ENCODE measurements at places on chromosomes 1 and 21. TPM values are rescaled to one million over a fixed set of nuclear protein-coding genes. Genes with fewer than 3 reads are reported as not detected.
A peak's percentile ranks its signal among the peaks of the same experiment; 100 is the strongest.

- DNase-seq, result no peak
Observed at GRCh38 chr1:228289239-228289849, 81.5 kb downstream of the OBSCN start.

- no peak for DNase-seq
Observed at GRCh38 chr1:220484135-220484534, 43.8 kb upstream of the MARK1 start.

DNA sequence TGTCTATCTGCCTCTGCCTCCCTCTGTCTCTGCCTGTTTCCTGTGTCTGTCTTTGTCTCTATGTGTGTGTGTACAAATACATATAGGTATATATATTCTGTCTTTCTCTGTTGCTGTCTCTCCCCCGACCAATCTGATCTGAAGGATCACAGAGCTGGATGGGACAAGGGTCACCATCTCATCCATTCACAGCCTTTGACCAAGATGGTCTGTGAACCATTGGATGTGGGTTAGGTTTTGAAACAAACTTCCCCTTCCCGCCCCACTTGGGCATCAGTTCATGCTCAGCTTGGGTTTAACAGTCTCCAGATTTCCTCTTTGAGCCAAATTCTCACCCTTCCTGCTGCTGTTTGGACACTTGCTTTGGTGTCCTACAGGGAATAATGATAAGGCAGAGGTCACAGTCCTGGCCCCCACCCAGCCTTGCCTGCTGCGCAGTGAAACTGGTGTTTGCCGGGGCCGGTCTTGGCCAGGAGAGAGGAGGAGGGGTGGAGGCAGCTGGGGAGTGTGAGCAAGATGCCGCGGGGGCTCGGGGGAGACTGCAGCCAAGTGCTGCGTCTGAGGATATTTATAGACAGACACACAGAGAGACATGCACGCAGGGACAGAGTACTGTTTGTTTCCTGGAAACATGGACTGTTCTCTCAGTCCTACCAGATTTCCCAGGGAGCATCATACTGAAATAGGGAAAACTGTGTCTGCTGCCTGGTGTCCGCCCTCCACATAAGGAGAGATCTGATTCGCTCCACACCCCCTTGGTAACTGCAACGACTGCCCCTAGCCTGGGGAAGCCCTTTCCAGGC lies 27.0 kb upstream of the BTG2 start:
- DNase-seq, result no peak

DNA sequence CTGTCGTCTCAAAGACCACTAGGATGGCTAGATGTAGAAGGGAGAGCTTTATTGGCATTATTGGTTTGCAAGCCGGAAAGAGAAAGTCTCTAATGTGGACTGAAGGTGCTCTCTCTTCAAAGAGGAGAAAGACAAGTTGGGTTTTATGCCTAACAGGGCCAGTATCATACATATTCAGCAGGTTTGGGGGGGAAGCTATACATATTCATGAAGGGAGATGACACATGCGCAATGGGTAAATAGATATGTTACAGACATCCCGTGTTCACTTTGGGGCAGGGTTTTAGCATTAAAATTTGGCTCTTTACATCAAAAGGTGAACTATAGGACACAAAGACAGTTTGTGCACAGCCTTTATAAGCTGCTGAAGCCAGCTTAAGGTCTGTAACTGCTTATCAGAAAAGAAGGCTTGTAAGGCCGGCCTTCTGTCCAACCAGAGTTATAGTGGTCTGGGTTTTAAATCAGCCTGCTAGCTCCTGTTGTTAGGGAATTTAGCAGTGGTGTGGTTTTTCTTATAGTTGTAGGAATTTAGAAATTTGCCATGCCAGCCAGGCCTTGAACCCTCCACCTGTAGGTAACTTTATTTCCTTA lies 46.5 kb upstream of the LRRN2 start:
- DNase-seq, result no peak

DNA sequence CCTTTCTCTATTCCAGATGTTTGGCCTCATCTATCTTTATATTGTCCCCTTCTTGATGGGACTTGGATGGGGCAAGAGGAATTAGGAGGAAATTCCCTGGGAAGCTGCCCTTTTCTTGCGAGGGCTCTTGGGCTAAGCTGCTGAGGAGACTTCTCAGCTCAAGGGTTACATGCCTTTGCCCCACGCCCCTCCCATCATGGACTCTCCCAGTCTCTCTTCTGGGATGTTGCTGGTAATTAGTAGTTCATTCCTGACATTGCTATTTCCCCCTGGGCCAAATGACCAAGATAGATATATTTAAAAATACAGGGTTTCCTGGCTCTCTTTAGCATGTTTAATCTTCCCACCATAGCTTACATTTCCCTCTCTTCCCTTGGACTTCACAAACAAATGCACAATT lies 90.6 kb upstream of the RALGPS2 start:
- no peak for DNase-seq

DNA sequence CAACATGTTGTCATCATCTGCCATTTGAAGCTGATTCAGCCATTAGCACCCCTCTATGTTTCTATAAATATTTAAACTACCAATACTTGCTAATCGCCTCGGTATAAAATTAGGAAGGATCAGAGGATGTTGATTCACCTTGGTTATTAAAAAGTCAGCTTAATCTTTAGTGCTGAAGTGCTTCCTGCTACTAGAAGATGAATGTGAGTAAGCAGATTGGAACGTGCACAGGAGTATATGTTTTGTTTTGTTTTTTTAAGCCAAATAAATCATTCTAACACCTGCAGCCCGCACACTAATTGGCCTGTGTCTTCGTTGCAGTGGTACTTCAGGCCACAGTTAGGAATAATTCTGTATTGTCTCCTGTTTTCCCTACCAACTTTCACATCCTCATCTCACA lies 485.7 kb downstream of the AJAP1 start:
- DNase-seq, result no peak

DNA sequence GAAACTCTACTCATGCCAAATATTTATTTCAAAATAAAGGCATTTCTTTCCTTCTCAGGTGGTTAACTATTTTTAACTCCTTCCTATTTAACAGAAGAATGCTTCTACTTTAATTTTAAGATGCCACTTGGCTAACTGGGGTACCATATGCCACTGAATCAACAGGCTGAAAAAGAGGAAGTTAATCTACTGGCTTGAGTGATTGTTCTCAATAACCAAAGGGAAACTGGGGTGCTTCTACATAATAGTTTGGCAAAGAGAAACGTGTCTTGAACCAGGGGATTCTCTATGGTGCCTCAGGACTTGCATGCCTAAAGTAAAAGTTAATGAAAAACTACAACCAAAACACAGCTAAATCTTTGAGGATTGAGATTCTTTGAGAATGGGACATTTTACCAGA lies 142.6 kb downstream of the DENND1B start:
- no peak for DNase-seq

- DNase-seq, result no peak
Observed at GRCh38 chr1:235943581-235944114, 76.9 kb upstream of the LYST start.

DNA sequence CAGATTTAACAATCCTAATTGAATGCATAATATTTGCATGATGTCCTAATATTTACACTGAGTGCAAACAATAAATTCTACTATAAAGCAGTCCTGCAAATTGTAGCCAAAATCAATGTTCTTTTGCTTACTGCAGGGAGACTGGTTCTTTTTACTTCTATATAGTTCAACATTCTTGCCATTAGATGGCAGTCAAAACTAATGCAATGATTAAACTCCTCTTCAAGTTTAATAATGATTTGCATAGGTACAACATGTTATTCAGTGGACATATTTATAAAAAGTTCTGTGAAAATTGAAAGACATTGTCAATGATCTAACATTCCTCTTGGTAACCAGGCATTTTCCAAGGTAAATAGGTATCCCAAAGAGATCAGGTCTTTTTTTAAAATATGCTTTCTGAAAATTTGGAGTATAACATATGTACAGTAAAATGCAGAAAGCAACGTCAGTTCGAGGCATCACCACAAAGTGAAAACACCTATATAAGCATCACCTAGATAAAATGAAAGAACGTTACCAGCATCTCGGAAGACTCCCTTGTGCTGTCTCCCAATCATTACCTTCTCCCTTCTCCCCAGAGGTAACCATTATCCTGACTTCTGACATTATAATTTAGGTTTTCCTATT lies 9.8 kb upstream of the FNBP1L start:
- DNase-seq, result peak; percentile 49

- DNase-seq, result no peak
Observed at GRCh38 chr1:86435327-86435726, 11.4 kb downstream of the CLCA2 start.

DNA sequence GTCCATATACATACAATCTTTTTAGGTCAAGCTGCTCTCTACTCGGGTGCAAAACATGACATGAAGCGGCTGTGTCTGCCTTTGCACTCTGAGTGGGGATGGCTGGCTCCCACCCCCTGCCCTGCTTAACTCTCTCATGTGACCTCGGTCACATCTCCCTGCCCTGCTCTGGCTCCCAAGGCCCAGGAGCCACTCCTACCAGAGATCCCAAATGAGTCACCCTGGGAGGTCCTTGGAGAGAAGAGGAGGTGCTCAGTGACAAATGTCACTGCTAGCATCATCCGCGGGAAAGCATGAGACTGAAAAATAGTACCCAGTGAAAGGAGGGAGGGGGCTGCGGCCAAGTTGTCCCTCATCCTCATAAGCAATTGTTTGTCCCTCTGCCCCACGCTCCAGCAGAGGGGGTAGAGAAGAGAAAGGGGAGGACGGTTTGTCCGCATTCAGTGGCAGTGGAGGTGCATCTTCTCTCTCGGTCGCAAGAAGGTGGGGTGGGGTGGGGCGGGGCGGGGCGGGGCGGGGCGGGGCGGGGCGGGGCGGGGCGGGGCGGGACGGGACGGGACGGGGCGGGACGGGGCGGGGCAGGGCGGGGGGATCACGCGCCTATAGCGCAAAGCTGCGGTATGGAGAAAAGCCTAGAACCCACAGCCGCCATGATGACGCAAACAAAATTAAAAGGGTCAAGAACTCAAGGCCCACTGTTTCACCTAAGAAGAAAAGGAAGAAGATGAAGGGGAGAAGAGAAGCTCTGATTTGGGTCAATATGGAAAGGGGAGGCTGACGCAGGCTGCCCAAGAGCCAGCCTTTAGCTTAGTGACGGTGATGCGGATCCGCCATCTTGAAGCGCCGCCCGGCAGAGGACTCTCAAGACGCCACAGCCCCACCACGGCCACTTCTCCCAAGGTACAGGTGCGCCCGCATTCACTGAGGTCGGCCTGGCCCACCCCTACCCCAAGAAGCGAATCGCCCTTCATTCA lies 66.2 kb downstream of the CD46 start:
- DNase-seq, result no peak

GRCh38 chr1:6987940-6988339 lies 202.7 kb downstream of the CAMTA1 start:
- DNase-seq, result no peak

GRCh38 chr21:37166733-37167132 lies 93.7 kb downstream of the TTC3 start:
- peak; percentile 3 for DNase-seq

- DNase-seq, result peak; percentile 33
Observed at GRCh38 chr1:87024936-87025540, 110.6 kb downstream of the HS2ST1 start.

- no peak for DNase-seq
Observed at GRCh38 chr21:43961382-43961909, 50.7 kb upstream of the TRAPPC10 start.

GRCh38 chr21:25637851-25638659 lies 1.0 kb upstream of the JAM2 start:
- no peak for DNase-seq

- peak; percentile 80 for DNase-seq
Observed at GRCh38 chr1:40877698-40878097, 15.5 kb upstream of the CITED4 start.

DNA sequence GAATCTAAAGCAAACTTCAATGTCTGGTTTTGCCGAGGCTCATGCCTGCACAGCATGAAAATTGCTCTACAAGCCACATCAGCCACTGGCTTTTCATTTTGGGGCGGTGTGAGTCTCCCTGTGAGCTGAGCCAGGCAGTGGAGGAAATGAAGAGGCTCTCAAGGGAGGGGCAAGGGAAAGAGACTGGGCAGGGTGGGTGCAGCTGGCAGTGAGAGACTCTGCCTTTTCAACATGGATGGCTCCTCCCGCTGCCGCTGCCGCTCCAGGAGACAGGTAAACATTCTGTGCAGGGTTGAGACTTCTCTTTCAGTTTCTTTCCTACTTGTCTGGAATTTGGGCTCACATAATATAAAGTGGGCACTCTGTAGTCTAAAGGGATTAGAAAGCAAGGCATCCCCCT lies 11.3 kb upstream of the CTSE start:
- no peak for DNase-seq

- no peak for DNase-seq
Observed at GRCh38 chr1:55997536-55997935, 581.8 kb downstream of the PLPP3 start.

DNA sequence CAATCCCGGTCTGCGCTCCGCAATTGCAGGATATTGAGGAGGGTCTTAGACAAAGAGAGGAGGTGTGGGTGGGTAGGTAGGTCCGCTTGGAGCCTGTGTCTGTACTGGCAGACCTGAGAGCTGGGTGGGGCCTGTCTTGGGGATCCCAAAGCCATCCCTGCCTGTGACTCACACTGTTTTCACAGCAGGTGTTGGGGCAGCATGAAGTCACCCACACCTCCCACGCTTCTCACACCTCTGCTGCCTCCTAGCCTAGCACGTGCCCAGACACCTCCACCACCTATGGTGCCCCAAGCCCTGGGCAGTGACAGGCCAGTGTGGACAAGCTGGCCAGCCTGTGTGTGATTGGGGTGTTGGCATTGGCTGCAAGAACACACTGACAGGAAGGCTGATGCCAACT lies 65.7 kb upstream of the ECE1 start:
- DNase-seq, result no peak

GRCh38 chr1:1426496-1427105 lies 5.5 kb upstream of the ANKRD65 start:
- no peak for DNase-seq

- no peak for DNase-seq
Observed at GRCh38 chr1:234950598-234950997, 178.0 kb downstream of the TOMM20 start.

DNA sequence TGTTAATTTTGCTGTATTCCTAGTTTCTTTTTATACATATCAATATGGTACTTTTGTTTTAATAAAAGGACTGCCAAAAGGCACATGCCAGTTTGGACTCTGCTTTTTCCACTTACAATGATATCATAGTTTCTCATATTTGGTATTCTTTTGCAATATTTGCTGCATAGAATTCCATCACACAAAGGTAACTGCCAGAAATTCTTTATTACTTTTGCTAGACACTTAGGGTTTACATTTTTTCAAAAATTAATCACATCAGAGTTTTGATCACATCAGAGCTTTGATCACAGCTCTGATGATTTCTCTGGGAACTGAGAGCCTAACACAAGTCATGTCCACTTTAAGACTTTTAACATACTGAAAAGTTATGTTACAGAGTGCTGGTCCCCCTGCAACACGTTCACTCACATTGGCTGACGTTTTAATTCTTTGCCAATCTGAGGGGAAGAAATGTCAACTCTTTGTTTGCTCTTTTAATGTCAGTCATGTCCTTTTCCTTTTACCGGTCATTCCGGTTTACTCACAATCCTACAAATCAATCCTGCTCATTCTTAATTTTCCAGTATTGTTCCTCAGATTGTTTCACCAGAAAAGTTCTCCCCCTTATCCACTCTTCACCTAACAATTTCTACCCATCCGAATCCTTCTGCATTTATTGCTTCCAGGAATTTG lies 1.1 kb upstream of the CD46 start:
- DNase-seq, result no peak

- DNase-seq, result no peak
Observed at GRCh38 chr1:232333419-232333767, 296.5 kb downstream of the SIPA1L2 start.

GRCh38 chr1:11064942-11065341 lies 5.1 kb upstream of the SRM start:
- DNase-seq, result no peak

GRCh38 chr1:39965044-39965443 lies 10.1 kb downstream of the MFSD2A start:
- DNase-seq, result no peak

Gene TNNI3K
- 0.17 TPM for total RNA-seq

Gene ANGPTL7
- not detected for total RNA-seq

Gene NFASC
- total RNA-seq, result 0.12 TPM

Gene PRKAA2
- total RNA-seq, result 62.4 TPM

All from NCI-H460 (cell line).